ENCODE measurements at places on chromosomes 2 and 18. TPM values are rescaled to one million over a fixed set of nuclear protein-coding genes. Genes with fewer than 3 reads are reported as not detected.

Gene PER2
- 7.5 TPM for total RNA-seq

Gene CROCC2
- total RNA-seq = not detected

GRCh38 chr18:39959839-39960238 lies 1995.2 kb upstream of the PIK3C3 start:
- no peak for DNase-seq

GRCh38 chr2:118119158-118119727 lies 31.0 kb downstream of the INSIG2 start:
- DNase-seq = no peak

Gene CTAGE1
- total RNA-seq = not detected

Gene SERPINB3
- total RNA-seq = 0.16 TPM

- DNase-seq = no peak
Measured at GRCh38 chr2:195543902-195544894, 112.8 kb upstream of the SLC39A10 start.

Gene SIX2
- 2.7 TPM for total RNA-seq

Gene GNLY
- total RNA-seq = not detected

DNA sequence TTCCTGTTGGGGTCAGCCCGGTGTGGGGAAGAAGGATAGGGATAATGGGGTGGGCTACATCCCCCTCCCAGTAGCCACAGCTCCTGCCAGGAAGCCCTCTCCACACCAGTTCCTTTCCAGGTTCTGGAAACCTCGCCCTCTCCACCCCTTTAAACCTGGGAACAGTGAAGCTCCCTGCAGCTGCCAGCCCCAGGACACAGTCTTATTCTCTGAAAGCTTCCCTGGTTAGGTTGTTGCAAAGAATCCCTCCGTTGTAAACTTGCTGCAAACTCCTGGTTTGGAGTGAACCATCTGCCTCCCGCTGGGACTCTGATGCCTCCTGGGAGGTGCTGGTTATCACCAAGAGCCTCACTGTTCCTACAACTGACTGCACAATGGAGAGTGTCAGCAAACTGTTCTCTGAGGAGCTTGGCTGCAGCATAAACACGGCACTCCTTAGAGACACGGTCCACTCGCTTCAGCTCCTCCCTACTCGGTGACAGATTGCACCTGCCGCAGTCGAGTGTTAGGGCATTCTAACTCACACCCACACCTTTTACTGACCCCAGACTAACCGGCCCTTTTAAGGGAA lies 261.8 kb upstream of the RAB6C start:
- no peak for DNase-seq

DNA sequence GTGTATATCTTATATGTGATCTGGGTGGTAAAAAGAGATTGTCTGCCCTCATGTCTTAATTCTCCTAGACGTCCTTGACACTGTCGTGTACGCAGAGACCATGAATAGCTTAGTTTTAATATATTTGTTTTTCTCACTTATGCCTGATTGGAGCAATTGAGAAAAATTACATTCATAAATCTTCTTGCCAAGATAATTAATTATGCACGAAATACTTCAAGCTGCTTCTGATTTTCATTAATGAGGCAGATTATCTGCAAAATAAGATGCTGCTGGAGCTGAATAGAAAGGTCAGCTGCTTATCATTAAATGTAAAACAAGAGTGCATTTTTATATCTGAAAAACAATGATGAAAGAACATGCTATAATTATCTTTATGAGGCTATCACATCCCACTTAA lies 95.9 kb downstream of the CCDC141 start:
- no peak for DNase-seq

GRCh38 chr2:179440642-179441251 lies 176.1 kb upstream of the SESTD1 start:
- no peak for DNase-seq

GRCh38 chr2:3236300-3237045 lies 141.1 kb downstream of the EIPR1 start:
- DNase-seq = no peak

DNA sequence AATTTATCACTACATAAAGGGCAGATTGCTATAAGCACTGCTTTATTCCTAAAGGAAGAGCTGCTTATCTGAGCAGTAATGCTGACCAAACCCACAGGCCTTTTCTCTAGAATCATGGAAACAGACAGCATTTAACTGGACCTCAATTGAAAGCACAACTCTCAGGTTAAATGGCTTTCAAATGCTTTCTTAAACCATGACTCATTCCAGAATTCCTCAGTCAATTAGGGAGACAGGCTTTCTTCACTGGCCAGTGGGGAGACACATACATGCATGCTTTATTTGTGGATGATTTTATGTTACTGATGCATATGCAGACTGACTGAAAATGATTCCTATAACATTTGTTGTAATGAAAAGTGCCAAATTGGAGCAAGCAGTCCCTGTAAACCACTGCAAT lies 114.6 kb downstream of the ACVR1 start:
- DNase-seq = no peak

DNA sequence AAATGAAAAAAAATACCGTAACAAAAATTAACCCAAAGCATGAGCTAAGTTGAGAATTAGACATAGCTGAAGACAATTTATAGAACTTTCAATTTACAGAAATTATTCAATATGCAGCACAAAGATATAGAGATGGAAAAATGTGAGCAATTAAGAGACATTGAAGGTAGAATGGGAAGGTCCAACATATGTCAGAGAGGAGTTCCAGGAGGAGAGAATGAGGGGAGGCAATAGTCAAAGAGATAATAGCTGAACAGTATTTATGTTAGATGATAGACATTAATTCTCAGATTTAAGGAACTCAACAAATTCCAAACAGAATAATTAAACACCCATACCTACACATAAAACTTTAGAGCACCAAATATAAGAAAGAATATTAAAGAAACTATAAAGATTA lies 103.0 kb upstream of the MSTN start:
- DNase-seq = no peak

DNA sequence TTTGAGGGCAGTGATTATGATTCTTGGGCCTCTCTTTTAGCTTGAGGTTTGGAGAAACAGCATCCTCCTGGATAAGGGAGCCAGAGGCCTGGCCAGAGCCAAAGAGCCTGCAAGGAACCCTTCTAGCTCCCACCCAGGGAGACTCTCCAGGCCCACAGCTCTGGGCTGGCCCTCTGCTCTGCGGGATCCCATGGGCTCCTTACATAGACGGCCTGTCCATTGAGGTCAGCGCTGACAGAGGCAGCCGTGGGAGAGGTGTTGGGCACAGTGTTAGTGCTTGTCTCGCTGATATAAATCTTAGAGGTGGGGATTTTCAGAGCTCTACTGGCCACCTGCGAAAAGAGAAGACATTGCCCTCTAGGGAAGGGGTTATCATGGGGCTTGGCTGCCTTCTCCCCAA lies 67.2 kb downstream of the XDH start:
- no peak for DNase-seq

DNA sequence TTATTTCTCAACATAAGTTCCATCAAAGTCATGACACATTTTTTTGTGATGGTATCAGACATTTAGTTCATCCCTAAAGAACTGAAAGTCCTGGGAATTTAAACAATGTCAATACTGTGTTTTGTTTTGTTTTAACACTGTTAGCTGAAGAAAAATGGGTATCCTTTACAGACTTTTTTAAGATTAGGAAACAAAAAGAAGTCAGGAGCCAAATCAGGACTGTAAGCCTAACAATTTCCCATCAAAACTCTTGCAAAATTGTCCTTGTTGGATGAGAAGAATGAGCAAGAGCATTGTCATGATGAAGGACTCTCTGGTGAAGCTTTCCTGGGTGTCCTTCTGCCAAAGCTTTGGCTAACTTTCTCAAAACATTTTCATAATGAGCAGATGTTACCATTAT lies 69.4 kb downstream of the SRD5A2 start:
- no peak for DNase-seq

DNA sequence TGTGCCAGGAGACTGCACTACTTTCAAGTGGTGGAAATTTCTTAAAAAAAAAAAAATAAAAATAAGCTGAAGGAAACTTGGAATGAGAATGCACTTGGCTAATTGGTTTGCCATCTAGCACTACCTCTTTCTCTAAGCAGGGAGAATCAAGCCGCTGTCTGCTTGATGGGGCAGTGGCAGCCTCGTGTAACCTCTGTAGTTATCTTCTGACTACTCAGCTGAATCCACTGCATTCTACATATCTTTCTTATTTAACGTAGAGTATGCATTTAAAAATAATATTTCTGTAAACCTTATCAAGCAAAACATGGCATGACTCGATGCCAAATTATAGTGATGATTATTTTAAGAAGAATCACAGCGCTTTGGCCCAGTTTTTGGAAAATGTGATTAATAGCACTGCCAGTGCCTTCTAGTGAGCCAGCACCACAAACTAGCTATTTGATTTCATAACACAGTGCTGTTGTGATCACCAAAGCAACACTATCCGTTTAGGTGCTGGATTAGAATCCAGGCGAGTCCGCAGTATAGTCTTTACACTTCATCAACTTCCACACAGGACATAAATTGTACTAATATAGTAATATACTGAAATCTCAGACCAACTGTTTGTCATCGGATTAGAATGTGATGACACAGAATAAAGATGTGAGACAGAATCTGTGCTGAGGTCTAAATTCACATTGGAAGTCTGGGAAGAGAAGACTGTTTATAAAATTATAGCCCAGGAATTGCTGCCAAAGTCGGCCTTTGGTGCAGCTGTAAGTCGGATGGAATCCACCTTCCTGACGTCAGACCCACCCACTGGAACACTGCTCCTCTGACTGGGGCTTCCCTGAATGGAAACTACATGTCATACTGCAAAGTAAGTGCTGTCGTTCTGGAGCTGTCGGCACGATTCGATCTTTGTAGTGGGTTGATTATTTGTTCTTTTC lies 136.5 kb upstream of the ETAA1 start:
- DNase-seq = peak; percentile 23

DNA sequence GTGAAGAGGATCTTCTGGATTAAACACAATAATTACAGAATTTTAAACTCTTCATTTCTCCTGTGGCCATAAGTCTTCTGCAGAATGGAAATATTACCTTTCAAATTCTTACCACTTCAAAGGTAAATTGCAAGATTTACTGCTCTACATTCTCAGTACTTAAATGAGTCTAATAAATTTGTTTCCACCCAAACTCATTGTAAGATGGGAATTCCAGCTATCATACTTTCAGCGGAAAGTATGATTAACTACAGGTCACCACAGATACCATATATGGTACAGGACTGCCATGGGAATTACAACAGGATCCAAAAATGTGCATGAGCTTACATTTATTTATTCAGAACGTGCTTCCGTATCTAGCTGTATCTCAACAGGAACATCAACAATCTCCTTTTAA lies 3.1 kb downstream of the DSC3 start:
- DNase-seq = no peak

DNA sequence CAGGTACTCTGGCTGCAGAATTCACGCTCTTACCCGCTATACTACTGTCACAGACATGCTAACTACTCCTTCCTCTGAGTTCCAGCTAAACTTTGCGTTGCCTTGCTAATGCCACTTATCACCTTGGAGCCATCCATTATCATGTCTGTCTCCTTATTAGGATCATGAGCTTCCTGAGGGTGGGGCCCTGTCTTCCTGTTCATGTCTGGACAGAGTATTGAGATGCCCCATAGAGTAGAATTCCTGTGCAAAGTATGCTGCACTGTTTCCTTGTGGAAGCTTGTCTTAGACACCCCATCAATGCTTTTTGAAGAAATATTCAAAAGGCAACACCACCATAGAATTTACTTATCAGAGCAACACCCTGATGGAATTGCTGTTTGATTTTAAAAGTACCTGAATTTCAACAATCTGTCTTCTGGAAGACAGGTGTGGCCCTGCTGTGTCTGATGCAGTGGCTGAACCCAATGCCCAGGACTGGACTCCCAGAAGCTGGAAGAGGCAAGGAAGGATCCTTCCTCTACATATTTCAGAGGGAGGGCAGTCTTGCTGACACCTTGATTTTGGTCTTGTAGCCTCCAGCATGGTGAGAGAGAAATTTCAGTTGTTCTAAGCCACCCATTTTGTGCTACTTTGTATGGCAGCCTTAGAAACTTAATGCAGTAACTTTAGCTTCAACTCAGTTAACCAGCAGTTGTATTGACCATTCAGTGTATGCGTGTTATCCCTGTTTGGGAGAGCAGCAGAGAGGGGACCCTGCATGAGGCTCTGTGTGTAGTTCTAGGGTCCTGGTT lies 5.6 kb downstream of the LAMA3 start:
- no peak for DNase-seq

- no peak for DNase-seq
Measured at GRCh38 chr2:64634345-64635267, 19.1 kb downstream of the SERTAD2 start.

Gene COLEC11
- 2.9 TPM for total RNA-seq

- DNase-seq = no peak
Measured at GRCh38 chr2:171957061-171957460, 34.8 kb downstream of the HAT1 start.

Gene DTNA
- 31.7 TPM for total RNA-seq

Gene GALR1
- 1.1 TPM for total RNA-seq

Gene ST8SIA3
- total RNA-seq = 0.69 TPM

- no peak for DNase-seq
Measured at GRCh38 chr18:5395860-5396448, 100.4 kb upstream of the ZBTB14 start.

- DNase-seq = no peak
Measured at GRCh38 chr2:160394153-160394552, 99.5 kb downstream of the RBMS1 start.

DNA sequence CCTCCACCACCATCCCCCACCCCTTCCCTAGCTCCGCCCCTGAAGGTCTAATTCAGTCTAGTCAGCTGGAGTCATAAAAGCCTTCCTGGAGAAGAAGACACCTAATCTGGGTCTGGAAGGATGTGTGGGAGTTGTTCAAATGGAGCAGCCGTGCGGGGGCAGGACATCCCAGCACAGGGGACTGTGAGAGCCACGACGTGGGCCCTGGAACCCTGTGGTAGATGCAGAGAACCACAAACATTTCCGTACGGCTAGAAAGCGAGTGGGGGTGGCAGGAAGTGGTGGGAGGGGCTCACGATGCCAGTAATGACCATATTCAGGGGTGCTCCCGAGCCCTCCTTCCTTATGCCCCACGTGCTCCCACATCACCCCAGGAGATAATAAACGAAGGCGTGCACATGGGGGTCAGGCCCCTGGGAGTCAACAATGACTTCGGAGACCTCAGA lies 20.9 kb upstream of the COL6A3 start:
- no peak for DNase-seq

DNA sequence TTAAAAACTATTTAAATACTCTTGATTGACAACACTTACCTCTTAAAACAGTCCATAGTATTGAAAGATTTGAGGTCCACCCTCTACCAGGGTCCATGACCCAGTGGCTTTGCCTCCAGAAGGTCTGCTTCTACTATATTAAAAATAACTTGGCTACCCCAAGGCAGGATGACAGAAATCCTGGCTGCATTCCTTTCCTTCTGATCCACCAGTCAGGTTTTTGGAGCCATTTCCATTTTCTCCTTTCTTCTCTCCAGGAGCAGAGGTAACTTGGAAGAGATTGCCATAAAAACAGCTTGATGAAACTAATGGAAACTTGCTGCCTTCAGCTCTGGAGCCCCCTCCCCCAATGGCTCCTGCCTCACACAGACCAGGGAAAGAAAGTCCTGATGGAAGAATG lies 2.6 kb upstream of the FAM171B start:
- no peak for DNase-seq

GRCh38 chr2:122070241-122070731 lies 314.8 kb downstream of the TSN start:
- DNase-seq = no peak

Gene MATN3
- 1.1 TPM for total RNA-seq
